ENCODE measurements at places on chromosomes 1 and 21. TPM values are rescaled to one million over a fixed set of nuclear protein-coding genes. Genes with fewer than 3 reads are reported as not detected.

- DNase-seq = no peak
Measured at GRCh38 chr1:222257027-222257426, 290.9 kb downstream of the HHIPL2 start.

DNA sequence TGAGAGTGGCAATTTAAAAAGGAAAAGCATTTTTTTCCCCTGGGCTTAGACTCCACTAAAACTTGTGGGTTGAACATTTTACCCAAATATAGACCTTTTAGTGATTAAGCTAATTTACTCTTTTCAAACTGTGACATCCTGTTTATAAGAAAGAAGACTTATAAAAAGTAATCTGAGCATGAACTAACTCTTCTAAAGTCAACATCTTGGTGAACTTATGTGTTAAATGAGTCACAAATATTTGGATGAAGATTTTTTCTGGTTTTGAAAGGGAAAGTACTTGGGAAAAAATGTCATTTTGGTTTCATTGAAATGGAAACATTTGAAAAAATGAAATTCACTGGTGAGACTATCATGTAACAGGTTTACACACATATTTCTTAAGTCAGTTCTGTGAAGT is 109.8 kb downstream of the KCNK2 start:
- DNase-seq = no peak

GRCh38 chr1:100387657-100388350 is 35.5 kb downstream of the CDC14A start:
- DNase-seq = no peak

The ZNF648 gene
- 0.10 TPM for polyA plus RNA-seq

- no peak for DNase-seq
Measured at GRCh38 chr1:33337441-33337840, 16.5 kb upstream of the A3GALT2 start.

GRCh38 chr21:43352568-43353281 is 74.2 kb downstream of the SIK1 start:
- DNase-seq = no peak

Measured in right lung (tissue), 10 donors.